Activated CD4-positive, alpha-beta T cell treated with anti-CD3 and anti-CD28 coated beads, Interleukin-2, amount 10 ng/mL, durations not matched to agents 24 days and 14 days (primary cell): ENCODE measurements at places on chromosomes 12 and 14. TPM values are rescaled to one million over a fixed set of nuclear protein-coding genes. Genes with fewer than 3 reads are reported as not detected.

Gene ACACB
- total RNA-seq = 5.8 and 5.9 TPM in 2 replicates

DNA sequence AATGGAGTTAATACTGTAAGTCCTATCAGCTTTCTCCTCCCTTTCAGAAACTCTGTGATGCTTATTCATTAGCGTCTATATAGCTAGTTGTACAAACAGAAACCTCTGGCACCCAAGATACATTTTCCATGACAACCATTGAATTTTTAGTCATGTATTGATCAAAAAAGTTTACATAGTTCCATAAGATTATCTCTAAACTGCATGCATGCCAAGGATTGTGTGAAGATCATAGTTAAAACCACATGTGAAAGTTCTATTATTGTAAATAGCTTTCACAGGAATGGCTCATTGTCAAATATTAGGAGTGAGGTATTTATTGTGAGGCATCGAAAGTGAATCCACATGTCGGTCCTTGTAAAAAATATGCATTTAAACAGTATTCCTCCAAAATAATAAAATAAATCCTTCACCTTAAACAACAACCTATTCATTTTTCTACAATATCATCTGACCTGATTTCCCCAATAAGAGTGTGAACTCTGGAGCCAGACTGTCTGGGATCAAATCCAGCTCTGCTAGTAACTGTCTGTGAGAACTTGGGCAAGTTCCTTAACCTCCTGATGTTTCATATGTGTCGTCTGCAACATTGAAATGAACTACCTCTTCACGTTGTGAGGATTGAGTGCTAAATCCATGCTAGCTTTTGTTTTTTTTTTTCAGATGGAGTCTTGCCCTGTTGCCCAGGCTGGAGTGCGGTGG is 10.6 kb upstream of the CDKL1 start:
- DNase-seq = no peak

DNA sequence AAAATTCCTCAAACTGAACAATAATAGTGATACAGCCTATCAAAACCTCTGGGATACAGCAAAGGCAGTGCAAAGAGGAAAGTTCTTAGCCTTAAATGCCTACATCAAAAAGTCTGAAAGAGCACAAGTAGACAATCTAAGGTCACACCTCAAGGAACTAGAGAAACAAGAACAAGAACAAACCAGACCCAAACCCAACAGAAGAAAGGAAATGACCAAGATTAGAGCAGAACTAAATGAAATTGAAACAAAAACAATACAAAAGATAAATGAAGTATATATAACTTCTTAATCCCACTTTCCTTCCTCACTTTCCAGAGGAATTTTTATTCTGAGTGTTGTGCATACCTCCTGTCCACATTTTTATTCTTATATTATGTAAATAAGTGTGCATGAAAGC is 192.0 kb downstream of the FUT8 start:
- DNase-seq = no peak

- DNase-seq = no peak
Observed at GRCh38 chr12:10016881-10017280, 6.5 kb downstream of the CLEC12B start.

Gene TAS2R30
- total RNA-seq = 3.1 and 4.4 TPM in 2 replicates

Gene IFNG
- total RNA-seq = 279 and 285 TPM in 2 replicates

- no peak for DNase-seq
Observed at GRCh38 chr14:37587881-37588666, 7.0 kb downstream of the FOXA1 start.

DNA sequence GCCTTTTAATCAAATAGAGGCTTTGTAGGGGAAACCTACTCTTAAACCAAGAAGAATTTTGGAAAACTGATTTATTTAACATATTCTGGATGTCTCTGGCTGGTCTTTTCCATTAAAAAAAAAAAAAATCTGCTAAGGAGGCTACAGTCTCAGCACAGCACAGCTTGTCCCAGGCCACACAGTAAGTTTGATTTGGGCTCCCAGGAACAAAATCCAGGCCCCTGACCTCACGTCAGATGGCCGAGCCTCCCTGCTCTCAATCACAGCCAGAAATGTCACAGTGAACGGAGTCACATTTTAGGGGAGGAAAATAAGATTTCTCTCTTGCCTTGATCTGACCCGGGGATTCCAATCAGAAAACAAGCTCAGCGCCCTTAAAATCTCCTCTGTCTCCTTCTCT is 72.9 kb upstream of the TBX5 start:
- no peak for DNase-seq

Gene SYNDIG1L
- total RNA-seq = not detected in 2 replicates

DNA sequence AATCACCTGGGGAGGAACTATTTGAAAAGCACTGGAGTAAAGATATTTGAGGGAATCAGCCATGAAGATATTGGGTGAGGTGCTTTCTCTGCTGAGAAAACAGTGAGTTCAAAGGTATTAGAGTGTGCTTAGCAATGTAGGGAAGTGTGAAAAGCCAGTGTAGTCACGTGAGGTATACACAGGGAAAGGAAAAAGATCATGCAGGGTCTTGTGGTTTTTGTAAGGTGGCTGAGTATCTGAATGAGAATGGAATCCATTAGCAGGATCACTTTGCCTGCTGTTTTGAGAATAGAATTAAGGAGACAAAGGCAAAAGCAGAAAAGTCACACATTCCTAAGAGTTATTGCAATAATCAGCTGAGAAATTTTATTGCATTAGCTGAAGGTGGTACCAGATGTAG is 193.0 kb downstream of the PIK3C2G start:
- no peak for DNase-seq

DNA sequence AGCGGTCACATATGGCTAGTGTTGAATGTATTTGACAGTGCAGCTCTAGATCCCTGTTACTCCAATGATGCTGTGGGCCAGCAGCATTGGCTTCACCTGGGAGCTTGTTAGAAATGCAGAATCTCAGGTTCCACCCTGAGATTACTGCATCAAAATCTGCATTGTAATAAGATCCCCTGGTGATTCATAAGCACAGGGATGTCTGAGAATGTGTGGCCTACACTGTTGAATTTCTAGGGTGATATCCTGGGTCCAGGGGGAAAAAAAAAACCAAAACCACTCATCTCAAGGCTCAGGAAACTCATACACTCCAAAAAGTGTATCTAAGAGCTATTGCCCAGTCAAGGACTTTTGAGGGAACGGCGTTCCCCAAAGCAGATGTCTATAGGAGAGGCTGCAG is 196.8 kb downstream of the PPM1H start:
- DNase-seq = no peak

Gene MAP3K9
- total RNA-seq = 4.2 TPM in 2 replicates

DNA sequence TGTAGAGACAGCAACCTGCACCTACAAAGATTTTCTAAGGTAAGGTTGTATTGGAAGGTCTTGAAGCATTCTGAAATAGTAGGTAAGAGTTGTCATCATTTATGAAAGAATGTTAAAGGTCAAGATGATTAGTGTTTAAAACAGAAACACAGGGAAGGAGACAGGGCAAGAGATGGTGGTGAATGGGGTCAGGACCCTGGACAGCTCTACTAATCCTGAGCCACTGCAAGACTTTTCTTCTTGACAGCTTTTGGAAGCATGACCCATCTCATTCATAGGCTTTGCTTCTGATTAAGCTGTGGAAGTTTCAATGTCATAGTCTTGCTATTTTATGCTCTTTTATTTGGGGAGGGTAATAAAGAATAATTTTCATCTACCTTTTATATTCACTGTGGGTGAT is 75.5 kb upstream of the CAND1 start:
- DNase-seq = peak; percentile 68

GRCh38 chr14:81110186-81110585 is 110.6 kb downstream of the GTF2A1 start:
- DNase-seq = no peak

DNA sequence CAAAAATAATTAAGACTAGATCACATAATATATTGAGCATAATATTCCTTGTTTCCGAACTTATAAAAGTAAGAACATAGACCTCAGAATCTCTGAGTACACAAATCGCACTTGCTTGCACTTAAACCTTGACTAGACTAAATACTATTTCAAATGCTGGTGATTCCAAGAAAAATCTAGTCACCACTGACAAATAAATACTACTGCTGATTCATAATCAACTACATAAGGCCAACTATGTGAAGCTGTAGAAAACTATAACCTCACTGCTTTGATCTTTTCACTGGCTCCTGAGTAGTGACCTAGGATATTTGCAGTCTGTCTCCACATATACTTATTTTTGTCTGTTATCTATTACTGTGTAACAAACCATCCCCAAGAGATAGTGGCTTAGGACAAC is 245.4 kb downstream of the DIO2 start:
- DNase-seq = no peak

- DNase-seq = no peak
Observed at GRCh38 chr14:75401361-75401760, 26.5 kb upstream of the JDP2 start.

- DNase-seq = no peak
Observed at GRCh38 chr12:13581031-13581430, 384.5 kb downstream of the EMP1 start.

Gene KRT71
- not detected in 2 replicates for total RNA-seq

DNA sequence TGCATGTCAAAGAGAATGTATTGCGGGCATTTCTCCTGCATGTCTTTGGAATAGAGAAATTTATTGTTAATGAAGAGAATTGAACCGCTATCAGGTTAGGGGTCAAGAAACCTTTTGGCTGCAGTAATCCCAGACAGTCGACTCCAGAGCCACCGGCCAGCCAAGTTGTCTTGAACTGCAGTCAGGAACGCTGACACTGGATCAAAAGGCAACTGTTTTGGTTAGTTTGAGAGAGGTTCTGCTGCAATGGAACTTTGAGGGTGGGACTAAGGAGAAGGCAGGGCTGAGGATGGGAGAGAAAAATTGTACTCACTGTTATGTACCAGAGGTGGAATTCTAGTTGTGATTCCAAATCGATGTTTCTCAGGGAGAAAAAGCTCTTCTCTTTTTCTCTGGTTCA is 28.2 kb downstream of the PPFIBP1 start:
- no peak for DNase-seq

GRCh38 chr14:28247491-28247890 is 519.1 kb upstream of the FOXG1 start:
- DNase-seq = no peak

Gene CD163L1
- not detected in 2 replicates for total RNA-seq

Gene NEUROD4
- total RNA-seq = not detected in 2 replicates

GRCh38 chr14:64196056-64196455 is 98.1 kb downstream of the ESR2 start:
- no peak for DNase-seq

Gene TPCN1
- 31.0 and 33.7 TPM in 2 replicates for total RNA-seq

GRCh38 chr12:94941440-94941862 is 62.0 kb downstream of the NDUFA12 start:
- peak; percentile 77 for DNase-seq

GRCh38 chr12:95304673-95305198 is 87.1 kb downstream of the VEZT start:
- DNase-seq = no peak

- DNase-seq = peak; percentile 91
Observed at GRCh38 chr12:9669534-9669933, at the start of gene CLEC2D. TSS of gene CLEC2D (plus strand) at chr12:9669713. CDS start at chr12:9669735, 22 bp downstream.

Gene BTG1
- total RNA-seq = 84.2 and 90.8 TPM in 2 replicates

Gene CLEC9A
- total RNA-seq = not detected in 2 replicates

DNA sequence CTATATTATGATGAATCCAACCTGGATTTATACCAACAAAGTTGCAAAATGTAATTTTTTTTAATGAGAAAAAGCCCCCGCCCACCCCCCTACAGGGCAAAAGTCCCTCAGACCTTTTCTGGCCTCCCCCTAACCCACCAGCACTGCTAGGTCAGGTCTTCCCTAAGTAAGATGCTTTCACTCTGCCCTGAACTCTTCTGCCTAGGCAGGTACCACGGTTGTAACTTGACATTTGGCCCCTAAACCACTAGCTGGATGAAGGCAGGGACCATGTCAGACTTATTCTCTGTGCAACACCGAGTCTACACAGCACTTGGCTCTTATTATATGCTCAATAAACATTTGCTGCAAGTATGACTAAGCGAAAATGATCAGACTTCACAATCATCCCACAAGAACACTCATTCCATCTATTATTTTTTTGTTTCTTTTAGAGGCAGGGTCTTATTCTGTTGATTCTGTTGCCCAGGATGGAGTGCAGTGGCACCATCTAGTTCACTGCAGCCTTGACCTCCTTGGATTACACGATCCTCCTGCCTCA is 63.2 kb downstream of the SPRING1 start:
- DNase-seq = no peak

DNA sequence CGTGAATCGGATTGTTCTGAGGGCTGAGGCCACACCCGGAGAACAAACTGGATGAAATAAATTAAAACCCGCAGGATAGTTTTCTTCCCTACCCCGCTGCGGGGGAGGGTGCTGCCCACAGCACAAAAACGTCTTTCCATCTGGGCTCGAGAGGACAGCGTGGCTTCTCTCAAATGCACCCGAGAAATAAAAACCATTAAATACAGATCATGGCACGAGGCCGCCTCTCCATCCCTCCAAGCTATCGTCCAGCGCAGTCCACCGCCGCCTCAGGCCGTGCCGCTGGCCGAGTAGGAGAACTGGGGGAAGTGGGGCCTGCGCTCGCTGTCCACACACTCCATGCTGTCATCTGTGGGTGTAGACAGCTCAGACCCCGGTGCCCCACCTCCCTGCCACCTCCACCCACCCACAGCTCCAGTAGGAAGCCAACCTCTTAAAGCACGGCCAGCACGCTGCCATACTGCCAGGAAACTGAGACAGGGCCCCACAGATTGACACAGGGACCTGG is 17.2 kb downstream of the SIVA1 start:
- no peak for DNase-seq

- peak; percentile 65 for DNase-seq
Observed at GRCh38 chr12:9870286-9870866, 1.2 kb upstream of the CLEC2B start.

Gene SYCP3
- 0.44 and 0.50 TPM in 2 replicates for total RNA-seq

- no peak for DNase-seq
Observed at GRCh38 chr12:2145433-2145998, 92.7 kb downstream of the CACNA1C start.

GRCh38 chr14:75422169-75422568 is 5.7 kb upstream of the JDP2 start:
- DNase-seq = no peak

GRCh38 chr14:81989211-81989610 is 455.6 kb upstream of the SEL1L start:
- no peak for DNase-seq

Gene ST8SIA1
- total RNA-seq = 0.21 and 0.28 TPM in 2 replicates

GRCh38 chr12:110563702-110564470 is 19.2 kb downstream of the PPTC7 start:
- DNase-seq = no peak

- peak; percentile 76 for DNase-seq
Observed at GRCh38 chr14:98704441-98704840, 567.6 kb downstream of the BCL11B start.

Gene PROX2
- total RNA-seq = not detected in 2 replicates

- DNase-seq = no peak
Observed at GRCh38 chr14:78764645-78765044, 594.5 kb downstream of the NRXN3 start.

- no peak for DNase-seq
Observed at GRCh38 chr12:110637869-110638441, 24.0 kb downstream of the TCTN1 start.
